ENCODE measurements at places on chromosomes 2 and 18.

DNA sequence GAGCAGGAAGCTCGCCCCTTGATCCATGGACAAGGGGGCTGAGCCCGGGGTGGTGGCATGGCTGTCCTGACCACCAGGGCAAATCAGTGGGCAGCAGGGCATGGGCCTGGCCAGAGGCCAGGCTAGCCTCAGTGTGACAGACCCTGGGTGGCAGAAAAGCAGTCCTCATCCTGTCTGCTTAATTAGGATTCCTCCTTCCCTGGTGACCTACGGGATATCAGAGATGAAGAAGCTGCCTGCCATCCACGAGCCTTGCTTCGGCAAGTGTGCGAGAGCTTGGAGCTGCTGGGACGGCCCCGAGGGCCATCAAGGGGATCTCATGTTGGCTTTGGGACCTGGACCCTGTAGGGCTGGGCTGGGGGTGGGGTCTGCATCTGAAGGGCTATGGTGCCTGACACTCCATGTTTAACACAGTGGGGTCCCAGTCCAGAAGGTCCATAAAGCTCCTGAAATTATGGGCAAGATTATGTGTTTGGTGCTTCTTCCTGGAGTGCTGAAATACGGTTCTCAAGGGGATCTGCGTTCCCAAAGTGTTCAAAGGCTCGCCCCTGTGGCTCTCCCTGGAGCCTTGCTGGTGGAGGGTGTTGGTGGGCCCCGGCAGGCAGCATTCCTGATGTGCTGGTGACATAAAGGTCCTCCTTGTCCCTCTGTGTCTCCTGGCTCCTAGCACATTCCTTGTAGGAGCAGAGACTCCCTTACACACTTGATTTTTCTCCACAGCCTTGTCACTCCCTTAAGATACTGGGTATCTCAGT, 52.6 kb downstream of the KCNIP3 start:
- no peak for DNase-seq

DNA sequence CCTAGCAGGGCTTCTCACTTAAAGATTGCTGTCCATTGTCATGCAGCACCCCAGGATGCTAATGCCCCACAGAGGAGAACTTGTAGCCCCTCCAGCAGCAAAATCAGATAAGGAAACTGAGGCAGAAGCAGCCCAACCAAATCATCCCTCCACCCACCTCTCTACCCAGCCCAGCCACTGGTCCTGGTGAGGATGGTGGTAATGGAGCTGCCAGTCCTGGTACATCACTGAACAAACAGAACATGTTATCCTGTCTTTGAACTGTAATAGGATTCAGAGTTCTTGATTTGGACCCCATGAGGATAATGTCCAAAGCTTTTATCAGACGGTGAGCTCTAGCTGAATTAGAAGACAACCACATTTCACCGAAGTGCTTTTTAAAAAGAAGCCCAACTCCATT, 113.2 kb downstream of the MRO start:
- DNase-seq = no peak

DNA sequence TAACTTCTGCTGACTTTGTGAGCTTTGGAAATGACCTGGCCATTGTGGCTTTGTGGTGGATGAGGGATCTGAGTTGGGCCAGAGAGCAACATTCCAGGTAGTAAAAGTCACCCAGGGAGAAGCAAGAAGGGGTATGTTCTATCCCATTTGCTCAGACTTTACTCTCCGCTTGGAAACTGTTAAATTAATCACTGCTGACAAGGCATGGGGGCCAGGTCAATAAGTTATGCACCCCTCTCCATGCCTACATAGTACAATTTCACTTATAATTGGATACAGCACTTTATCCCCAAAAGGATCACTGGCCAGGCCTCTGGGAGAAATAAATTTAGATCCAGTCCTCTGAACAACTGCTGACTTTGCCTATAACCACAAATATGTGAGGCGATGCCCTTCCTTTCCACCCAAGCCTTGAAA, 92.1 kb downstream of the RPRM start:
- DNase-seq = no peak

DNA sequence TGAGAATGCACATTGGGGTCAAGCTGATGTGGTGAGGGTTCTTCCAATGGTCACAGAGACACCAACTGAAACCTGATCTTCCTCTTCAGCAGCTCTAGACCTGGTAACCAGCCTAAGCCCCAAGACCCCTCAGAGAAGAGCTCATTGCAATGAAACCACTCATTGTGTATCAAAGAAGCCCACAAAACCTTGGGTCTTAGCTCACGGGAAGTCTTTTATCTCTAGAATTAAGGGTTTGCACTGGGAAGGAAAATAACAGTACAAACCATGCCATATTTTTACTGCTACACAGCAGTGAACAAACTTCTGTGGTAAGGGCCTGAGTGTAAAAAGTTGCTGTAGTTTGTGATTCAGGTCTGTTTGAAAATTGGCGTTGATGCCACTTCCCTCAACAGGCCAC, 8.6 kb upstream of the UBXN4 start:
- DNase-seq = no peak

DNA sequence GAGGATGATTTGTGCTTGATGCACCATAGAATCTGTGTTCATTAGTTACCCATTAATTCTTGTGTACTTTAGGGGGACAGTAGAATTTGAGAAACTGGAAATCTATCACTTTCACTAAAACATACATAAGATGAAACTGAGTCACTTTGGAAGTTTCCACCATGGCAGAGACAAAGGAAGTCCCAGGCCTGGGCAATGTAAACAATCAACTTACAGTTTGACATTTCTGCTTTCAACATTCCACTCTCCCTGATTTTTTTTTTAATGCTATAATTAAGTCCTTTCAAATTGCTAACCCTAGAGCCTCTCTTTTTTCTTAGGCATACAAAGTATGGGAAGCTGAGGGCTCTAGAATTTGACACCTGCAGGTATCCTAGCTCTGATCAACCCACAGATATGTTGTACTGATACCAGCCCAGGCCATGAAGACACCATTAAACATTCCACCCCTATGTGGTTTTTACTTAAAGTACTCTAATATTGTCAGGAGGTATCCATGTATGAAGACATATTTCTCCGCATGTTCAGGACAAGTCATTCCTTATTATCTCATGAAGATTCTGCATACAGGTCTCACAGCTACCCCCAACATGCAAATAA, 88.5 kb upstream of the GLS start:
- no peak for DNase-seq

- DNase-seq = no peak
These were observed 35.3 kb downstream of the MYCN start for GRCh38 chr2:15975676-15976075.

Measured in stimulated activated CD8-positive, alpha-beta memory T cell treated with anti-CD3 and anti-CD28 coated beads, Interleukin-4, amount 100 ng/mL, for 1 hour (primary cell).